Inflammatory macrophage treated with lipopolysaccharide for 1 hour (primary cell): ENCODE measurements at places on chromosomes 1 and 21.

DNA sequence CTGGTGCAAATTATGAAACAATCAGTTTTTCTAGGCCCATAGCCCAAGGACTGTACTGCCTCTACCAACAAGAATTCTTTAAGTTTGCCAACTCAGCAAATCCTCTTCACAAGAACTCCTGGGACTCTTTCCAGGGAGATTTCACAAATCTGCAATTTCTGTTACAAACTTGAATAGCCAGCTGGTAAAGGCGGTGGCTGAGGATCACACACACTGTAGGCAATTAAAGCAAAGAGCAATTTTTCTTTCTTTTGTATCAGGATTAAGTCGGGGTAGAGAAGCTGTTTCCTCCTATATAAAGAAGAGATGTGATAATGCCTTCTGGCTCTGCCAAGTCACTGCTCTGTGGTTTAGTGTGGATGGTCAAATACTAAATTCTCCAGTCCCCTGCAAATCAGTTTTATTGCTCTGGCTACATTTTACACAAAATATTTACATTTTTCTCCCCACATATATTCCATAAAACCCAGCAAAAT is 1.7 kb downstream of the ALDH9A1 start:
- no peak for DNase-seq

GRCh38 chr1:89453123-89453972 is 71.3 kb upstream of the LRRC8B start:
- DNase-seq, result no peak

GRCh38 chr1:64886877-64887276 is 79.5 kb downstream of the JAK1 start:
- DNase-seq, result no peak

GRCh38 chr21:29157080-29157479 is 26.6 kb downstream of the MAP3K7CL start:
- peak; percentile 90 for DNase-seq

GRCh38 chr1:47439017-47439818 is 1.4 kb downstream of the FOXD2 start:
- DNase-seq, result no peak

- peak; percentile 46 for DNase-seq
Measured at GRCh38 chr1:212578041-212578440, 30.5 kb upstream of the ATF3 start.

DNA sequence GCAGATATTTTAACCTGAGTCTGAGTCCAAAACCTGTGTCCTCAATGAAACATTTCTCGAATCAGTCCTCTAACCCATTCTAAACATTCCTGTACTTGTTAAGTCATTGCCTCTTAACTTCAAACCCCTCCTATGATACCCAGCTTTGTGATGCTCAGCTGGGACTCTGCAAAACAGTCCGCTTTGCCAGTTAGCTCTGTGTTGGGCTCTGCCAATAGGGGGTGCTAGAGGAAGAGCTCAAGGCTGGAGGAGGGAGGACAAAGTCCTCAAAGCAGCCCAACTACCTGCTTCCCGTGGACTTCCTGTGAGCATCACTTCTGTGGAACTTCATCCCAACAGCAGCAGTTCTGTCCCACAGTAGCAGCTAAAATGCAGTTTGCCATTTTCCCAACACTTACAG is 38.1 kb upstream of the SYT14 start:
- no peak for DNase-seq
